Activated CD4-positive, alpha-beta T cell treated with anti-CD3 and anti-CD28 coated beads for 24 hours (primary cell): ENCODE measurements at places on chromosomes 16 and 17.

GRCh38 chr16:85302018-85302847 lies 190.0 kb upstream of the CIBAR2 start:
- no peak for DNase-seq

- no peak for DNase-seq
Measured at GRCh38 chr17:30997270-30997669, 26.4 kb downstream of the RNF135 start.

- DNase-seq = peak; percentile 61
Measured at GRCh38 chr16:88681709-88682451, 4.4 kb downstream of the SNAI3 start.

- DNase-seq = peak; percentile 22
Measured at GRCh38 chr17:45353043-45353442, 36.2 kb upstream of the MAP3K14 start.

- DNase-seq = no peak
Measured at GRCh38 chr17:70976447-70976846, 807.1 kb downstream of the KCNJ2 start.

- peak; percentile 35 for DNase-seq
Measured at GRCh38 chr17:82283208-82283749, 9.8 kb upstream of the CSNK1D start.

DNA sequence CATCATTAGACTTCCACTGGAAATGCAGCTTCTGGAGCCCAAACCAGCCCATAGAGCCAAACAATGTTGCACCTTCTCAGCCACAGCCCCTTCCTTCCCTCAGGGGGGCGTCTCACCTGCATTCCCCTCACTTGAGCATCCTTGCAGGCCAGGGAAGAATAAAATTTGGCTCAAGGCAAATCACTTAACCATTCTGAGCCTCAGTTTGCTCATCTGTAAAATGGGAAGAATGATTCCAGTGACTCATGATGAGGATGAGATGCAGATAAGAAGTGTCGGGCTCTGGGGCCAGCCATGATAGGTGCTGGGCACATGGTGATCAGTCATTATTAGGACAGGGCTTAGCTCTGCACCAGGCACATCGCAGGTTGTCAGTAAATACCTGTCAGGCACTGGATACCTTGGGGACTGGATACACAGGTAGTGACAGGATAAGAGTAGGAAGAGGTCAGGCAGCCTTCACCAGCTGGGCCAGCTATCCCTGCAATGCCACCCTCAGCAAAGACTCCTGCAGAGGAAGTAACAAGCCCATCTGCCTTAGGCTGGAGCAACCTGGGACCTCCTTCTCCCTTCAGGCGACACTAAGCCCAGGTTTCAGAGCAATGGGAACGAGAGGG lies 208.0 kb upstream of the TNRC6C start:
- no peak for DNase-seq

DNA sequence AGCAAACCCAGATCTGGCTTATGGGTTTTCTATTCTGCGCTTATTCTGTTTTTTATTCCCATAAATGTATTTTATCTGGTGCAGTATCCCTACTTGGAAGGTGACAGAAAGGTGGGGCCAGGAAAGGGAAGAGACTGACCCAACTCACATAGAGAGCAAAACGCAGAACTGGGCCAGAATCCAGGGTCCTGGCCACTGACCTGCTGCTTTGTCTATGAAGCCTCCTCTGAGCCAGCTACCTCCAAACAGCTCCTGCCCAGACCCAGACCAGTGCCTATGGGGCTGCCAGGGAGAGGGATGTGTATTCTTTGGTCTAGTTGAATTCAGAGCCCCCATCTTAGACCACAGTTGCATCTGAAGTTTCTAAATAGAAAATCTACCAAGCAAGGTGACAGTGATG lies 36.4 kb upstream of the CES5A start:
- DNase-seq = no peak

- no peak for DNase-seq
Measured at GRCh38 chr16:74487634-74488495, 66.6 kb upstream of the CLEC18B start.

DNA sequence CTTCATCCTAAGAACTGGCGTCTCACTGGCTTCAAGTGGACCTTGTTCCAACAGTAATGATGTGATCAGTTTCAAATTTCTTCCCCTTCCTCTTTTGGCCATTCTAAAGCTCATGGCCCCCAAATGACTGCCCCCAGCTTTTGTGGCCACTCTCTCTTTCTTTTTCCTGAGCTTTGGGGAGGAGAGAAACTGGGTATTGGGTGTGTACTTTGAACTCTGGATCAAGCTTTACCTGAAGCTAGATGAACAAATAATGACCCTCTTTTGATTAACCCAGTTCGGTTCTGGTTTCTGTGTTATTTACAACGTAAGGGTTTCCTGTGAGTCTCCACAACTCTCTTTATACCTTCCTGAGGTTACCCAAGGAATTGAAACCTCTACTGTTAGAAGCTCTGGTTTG lies 132.7 kb downstream of the FTO start:
- DNase-seq = no peak

DNA sequence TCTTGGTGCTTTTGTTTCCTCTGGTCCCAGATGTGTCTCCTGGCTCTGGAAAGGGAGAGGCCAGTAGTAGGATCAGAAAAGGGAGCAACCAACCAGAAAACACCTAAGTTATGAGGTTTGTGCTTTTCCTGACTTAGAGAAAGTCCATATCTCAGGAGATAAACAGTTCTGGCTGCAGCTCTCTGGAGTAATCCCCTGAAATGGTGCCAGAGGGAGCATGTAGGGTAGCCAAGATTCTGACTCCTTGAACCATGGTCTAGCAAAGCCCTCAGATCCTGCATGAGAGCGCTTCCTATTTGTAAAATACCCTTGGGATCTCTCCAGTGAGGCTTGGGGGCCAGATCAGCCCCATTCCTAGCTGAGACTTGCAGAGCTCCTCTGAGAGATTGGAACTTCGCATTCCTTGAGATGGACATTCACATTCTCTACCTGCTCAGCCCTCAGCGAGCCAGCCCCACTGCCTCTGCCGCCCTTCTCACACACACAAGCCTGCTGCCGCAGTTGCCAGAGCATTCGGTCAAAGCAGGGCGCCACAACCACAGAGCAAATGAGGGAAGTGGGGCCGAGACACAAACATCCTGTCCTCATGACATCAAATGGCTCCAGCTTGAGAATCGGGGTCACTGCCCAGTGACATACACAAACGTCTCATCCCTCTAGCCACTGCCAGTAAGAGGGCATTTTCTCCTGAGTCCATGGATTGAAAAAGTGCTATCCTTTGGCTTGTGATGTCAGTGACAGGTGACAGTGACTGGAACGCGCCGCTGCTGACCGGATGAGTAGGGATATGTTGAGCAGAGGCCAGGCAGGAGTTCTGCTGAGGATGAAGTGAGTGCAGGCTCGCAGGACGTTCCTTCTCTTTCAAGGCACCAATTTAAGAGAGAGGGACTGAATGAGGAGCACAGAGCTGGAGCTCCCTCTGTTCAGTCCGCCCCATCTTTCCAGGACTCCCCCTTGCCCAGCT lies 5.0 kb downstream of the ABHD15 start:
- no peak for DNase-seq

DNA sequence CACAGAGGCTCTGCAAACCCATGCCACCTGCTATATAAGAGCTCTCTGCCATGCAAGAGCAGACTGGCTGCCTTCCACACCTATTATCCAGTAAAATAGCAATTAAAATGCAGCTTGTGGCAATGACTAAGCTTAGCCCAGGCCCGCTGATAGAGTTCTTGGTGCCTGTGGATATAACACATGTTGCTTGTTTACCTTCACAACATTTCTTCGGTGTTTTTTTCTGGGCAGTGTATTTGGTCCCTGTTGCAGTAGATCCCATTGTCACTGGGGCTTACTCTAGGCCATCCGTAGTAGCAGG lies 63.5 kb downstream of the SPECC1 start:
- no peak for DNase-seq

DNA sequence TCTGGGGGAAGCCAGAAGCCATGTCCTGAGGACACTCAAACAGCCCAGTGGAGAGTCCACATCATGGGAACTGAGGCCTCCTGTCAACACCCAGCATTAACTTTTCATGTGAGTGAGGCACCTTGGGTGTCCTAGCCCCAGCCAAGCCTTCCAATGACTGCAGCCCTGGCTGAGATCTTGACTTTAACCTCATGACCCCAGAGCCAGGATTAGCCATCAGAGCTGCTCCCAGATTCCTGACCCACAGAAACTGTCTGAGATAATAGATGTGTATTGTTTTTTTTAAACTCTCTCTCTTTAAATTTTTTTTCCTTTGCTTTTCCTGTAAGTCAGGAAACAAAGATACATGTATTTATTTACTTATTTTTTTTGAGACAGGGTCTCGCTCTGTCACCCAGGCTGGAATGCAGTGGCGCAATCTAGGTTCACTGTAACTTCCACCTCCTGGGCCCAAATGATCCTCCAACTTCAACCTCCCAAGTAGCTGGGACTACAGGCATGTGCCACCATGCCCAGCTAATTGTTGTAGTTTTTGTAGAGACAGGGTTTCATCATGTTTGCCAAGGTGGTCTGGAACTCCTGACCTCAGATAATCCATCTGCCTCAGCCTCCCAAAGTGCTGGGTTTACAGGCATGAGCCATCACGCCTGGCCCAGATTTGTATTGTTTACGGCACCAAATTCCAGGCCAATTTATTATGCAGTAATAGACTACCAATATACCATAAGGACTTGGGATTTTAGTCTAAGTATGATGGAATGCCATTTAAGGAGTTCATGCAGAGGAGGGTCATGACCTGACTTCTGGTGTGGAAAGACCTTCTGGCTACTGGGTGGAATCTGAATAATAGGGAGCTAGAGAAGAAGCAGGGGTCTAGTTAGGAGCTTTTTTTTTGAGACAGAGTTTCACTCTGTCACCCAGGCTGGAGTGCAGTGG lies 14.0 kb upstream of the TMEM94 start:
- no peak for DNase-seq

DNA sequence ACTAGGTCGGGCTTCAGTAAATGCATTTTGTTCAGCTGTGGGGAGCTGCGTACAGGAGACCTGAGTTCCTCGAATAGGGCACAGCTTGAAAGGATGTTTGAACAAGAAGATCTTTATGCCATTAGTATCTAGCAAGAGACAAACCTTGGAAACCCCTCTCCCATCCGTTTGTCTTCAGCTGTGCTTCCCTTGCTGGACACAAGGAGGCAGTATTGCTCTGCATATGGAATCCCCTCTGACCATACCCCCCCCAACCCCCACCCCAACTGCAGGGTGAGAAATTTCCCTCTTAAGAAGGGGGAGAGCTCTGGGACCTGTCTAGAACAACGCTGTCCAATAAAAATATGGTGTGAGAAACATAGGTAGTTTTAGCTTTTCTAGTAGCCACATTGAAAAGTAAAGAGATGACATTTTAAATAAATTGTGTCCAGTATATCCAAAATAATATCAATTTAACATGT lies 1.6 kb downstream of the MRM1 start:
- DNase-seq = peak; percentile 58

GRCh38 chr17:68302666-68303065 lies 11.4 kb downstream of the ARSG start:
- no peak for DNase-seq

GRCh38 chr17:77404812-77405581 lies 264.2 kb downstream of the SEC14L1 start:
- peak; percentile 76 for DNase-seq

GRCh38 chr16:63982741-63983140 lies 1139.1 kb downstream of the CDH11 start:
- DNase-seq = no peak

- no peak for DNase-seq
Measured at GRCh38 chr16:276426-277077, 808 bp upstream of the RGS11 start.

DNA sequence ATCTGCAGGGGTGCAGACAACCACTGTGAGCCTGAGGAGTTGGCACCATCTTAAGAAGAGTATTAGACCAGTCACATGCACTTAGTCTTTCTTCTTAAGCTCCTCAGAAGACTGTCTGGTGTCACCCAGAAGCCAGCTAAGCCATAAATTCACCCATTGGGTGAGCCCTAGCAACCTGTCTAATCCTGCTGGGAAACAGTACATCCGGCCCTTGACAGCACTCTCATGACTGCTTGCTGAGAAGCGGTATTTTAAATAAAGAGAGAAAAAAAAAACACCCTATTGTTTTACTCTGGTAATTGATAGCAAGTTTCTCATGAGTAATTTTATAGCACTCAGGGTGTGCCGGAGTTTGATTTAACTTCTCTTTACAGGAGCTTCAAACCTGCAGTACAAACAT lies 134.7 kb downstream of the SOX9 start:
- no peak for DNase-seq

- no peak for DNase-seq
Measured at GRCh38 chr17:65123757-65124675, 13.2 kb upstream of the RGS9 start.

- no peak for DNase-seq
Measured at GRCh38 chr16:22360963-22361659, 13.3 kb downstream of the CDR2 start.

DNA sequence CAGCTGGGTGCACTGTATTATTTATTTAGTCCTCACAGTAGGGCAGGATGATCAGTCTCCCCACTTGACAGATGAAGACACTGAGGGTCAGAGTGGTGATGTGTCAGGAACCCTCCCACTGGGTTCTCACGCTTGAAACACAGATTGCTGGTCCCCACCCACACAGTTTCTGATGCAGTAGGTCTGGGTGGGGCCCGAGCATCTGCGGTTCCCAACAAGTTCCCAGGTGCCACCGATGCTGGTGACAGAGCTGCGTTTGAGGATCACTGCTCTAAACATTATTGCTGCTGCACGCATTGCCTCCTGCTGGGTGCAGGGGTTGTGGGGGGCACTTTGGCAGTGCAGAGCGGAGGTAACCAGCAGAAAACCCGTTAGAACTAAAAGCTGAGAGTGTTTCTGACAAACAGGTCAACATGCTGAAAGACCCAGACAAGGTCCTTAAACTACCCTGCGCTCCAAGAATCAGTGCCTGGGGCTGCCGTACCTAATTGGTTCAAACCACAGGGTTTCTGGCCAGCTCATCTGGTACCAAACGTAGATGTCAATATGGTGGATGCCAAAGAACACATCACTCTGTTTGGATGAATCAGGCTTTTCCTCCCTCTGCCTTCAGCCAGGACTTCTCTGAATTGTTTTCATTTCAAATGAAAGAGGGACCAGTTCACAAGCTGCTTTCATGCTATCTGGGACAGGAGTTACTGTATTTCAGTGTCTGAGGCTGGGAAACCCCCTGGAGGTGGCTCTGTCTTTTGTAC lies 76.0 kb downstream of the ABCC1 start:
- peak; percentile 45 for DNase-seq
